Vagina (tissue), 2 donors: ENCODE measurements at places on chromosomes 16 and 17. TPM values are rescaled to one million over a fixed set of nuclear protein-coding genes. Genes with fewer than 3 reads are reported as not detected.

The CCNF gene
- 2.5 TPM for total RNA-seq

The SCO1 gene
- total RNA-seq, result 38.8 TPM

The SLFN11 gene
- 21.1 TPM for total RNA-seq

The MYH2 gene
- total RNA-seq, result not detected

The PNMT gene
- 5.6 TPM for total RNA-seq

The OR4D1 gene
- not detected for total RNA-seq

The DHX58 gene
- 8.1 TPM for total RNA-seq
